ENCODE measurements at places on chromosomes 11 and 22.

- DNase-seq: no peak
These were observed 2.5 kb upstream of the STK33 start for GRCh38 chr11:8596504-8597046.

DNA sequence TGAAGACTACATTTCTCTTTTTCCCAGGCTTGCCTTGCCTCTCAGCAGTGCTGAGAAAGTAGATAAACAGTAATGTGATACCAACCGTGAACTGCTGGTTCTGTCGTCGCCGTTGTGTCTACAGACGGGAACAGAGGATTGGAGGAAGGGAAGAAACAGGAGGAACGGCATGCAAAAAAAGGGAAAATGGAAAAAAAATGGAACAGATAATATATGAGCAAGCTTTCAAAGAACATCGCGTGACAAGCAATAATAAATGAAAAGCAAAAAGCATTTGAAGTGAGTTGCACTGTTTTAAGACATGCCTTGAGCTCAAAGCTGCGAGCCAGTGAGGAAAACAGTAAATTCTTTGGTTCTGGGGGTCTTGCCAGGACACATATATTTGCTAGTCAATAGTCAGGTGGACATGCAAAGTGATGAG is 305.9 kb downstream of the CADM1 start:
- DNase-seq: no peak

- no peak for DNase-seq
These were observed 2.3 kb upstream of the MCAM start for GRCh38 chr11:119319136-119319699.

- DNase-seq: peak; percentile 85
These were observed 125.6 kb downstream of the BCR start for GRCh38 chr22:23305922-23306374.

DNA sequence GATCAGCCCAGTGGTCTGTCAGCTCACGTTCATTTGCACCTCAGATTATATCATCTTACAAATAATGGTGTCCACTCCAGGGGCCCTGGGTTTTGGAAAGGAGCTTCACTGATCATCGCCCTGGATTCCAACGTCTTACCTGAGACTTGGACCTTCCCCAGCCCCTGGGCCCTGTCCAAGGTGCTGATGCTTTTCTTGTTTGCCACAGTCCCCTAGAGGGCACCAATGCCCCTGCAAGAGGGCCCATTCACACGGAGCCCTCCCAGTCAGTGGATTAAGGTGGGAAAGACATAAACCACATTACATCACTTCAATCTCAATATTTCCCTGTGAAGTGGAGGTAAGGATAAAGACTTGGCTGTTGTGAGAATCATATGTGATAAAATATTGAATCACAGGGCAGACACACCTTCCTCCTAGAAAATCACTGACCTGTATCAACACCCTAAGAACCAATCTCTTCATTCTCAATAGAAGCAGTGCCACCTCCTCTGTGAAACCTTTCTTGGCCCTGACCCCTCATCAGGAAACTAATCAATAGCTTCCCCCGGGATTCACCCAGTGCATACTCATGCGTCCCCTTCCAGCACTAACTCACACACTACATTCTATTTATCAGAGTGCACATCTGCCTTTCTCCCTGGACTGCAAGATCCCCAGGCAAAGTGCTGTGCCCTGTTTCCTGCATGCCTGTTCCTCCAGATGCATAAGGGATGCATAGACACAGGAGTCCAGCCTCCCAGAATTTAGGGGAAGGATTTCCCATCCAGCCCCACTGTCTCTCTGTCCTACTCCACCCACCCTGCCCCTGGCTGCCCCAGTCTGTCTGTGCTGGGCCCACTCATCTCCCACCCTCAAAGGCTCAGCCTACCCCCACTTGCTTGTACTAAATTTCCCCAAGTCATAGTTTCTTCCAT is 167.0 kb downstream of the BUD13 start:
- DNase-seq: peak; percentile 26

- DNase-seq: no peak
These were observed 3.5 kb upstream of the IFITM3 start for GRCh38 chr11:324156-324555.

GRCh38 chr22:29343313-29343805 is 27.9 kb upstream of the RASL10A start:
- DNase-seq: peak; percentile 36

DNA sequence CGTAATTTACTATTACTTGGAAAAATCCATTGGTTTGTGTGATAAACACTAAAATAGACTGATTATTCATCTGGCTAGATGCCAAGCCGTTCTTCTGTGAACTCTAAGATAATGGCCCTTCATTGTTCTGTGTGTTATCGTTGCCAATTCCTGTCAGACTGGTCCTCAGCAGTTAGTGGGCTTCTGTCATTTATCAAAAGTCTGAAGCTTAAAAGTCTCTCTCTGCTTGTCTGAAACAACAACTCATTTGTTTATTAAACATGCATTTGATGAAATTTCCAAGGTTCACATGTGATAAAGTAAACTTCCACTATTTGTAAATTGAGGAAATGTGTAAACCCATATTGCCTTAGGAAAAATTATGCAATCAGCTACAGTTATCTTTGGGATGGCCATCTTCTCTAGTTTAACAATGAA is 21.1 kb upstream of the RDX start:
- no peak for DNase-seq

- no peak for DNase-seq
These were observed 18.2 kb downstream of the KRTAP5-6 start for GRCh38 chr11:1714908-1715885.

DNA sequence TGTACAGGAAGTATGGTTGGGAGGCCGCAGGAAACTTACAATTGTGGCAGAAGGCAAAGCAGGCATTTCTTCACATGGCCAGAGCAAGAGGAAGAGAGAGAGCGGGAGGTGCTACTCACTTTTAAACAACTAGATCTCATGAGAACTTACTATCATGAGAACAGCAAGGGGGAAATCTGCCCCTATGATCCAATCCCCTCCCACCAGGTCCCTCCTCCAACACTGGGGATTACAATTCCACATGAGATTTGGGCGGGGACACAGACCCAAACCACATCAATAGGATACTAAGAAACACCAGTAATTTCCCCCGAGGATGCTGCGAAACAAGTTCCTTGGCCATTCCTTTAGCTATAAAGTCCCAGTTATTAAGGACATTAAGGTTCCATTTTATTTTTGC is 94.1 kb upstream of the SC5D start:
- no peak for DNase-seq

- DNase-seq: no peak
These were observed 59.5 kb downstream of the TNRC6B start for GRCh38 chr22:40237241-40237640.

DNA sequence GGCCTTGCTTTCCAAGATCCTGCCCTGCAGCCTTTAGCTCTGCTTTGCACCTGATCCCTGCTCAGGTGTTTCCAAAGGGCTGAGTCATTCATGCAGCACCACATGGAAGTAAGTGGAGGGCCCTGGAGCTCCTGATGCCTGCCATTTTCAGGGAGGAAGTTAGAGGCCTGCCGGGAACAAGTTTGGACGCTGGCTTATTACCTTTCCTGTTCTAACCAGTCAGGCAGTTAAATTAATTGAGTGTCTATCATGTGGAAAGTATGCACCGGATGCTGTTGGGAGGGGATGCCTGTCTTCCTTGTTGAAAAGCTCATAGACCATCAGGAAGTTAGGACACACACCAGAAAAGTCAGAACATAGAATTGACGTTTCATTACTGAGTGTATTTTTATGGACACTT is 73.7 kb upstream of the PLET1 start:
- no peak for DNase-seq

GRCh38 chr22:20267441-20268278 is 458 bp downstream of the RTN4R start:
- no peak for DNase-seq

- peak; percentile 87 for DNase-seq
These were observed 7.6 kb upstream of the KCTD14 start for GRCh38 chr11:78030429-78031325.

DNA sequence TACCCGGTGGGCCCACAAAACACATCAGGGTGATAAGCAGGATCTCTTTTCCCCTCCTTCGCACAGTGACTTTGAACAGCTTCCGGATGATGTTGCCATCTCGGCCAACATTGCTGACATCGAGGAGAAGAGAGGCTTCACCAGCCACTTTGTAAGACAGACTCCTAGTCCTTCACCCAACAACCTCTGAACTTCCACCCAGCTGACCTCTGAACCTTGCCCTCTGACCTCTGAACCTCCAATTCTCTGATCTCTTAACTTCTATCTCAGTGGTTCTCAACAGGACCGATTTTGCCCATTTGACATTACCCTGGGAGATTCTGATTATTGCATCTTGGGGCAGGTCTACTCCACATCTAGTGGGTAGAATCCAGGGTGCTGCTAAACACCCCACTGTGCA is 3.2 kb downstream of the NCF4 start:
- DNase-seq: no peak

- DNase-seq: peak; percentile 36
These were observed 27.0 kb downstream of the MYBPC3 start for GRCh38 chr11:47325271-47326041.

DNA sequence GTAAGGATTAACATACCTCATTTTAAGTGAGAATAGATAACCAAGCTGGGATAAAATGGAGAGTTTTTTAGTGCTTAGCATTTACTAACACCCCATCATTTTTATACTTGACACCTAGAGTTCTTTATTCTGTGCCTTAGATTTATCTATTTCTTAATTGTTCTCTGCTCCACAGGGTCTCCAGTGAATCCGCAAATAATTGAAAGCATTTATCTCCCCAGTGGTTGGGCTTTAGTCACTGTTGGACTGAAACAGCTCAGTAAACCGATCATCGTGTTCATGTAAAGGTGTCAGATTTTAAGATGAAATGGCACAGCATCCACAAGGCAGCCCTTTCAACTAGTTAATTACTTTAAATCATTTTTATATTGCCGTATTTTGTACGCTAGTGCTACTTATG is 17.8 kb upstream of the GRIA4 start:
- no peak for DNase-seq

- no peak for DNase-seq
These were observed 11.8 kb downstream of the DGCR8 start for GRCh38 chr22:20091690-20092476.

- DNase-seq: no peak
These were observed 1338.4 kb downstream of the TBC1D22A start for GRCh38 chr22:48100685-48101417.

GRCh38 chr22:48734961-48735360 is 1092.7 kb downstream of the BRD1 start:
- no peak for DNase-seq
